Fibroblast of skin of back (primary cell): ENCODE measurements at places on chromosomes 7 and 10.

DNA sequence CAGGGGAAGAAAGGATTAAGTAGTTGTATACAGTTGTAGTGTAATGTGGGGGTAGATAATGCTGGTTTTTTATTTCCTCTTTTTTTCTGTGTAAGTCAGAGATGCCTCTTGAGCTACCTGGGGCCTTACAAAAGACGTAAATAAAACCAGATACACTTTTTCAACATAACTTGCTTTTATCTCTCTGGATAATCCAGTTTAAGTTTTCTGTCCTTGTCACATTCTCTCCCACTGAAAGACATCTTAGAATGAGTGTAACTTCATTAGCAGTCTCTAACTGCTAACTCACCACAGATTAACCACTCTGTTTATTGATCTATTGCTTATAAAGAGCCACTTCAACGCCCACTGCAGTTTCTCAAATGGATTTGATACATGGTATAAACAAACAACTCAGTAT lies 64.1 kb upstream of the LRRN3 start:
- no peak for DNase-seq

DNA sequence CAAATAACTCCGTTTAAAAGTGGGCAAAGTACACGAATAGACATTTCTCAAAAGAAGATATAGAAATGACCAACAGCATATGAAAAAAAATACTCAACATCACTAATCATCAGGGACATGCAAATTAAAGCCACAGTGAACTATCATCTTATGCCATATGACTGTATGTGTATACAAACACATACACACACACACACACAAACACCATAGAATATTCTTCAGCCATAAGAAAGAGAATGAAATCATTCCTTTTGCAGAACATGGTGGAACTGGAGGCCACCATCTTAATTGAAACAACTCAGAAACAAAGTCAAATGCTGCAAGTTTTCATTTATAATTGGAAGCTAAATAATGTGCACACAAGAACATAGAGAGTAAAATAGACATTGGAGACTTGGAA lies 1019.4 kb downstream of the KCNMA1 start:
- no peak for DNase-seq

DNA sequence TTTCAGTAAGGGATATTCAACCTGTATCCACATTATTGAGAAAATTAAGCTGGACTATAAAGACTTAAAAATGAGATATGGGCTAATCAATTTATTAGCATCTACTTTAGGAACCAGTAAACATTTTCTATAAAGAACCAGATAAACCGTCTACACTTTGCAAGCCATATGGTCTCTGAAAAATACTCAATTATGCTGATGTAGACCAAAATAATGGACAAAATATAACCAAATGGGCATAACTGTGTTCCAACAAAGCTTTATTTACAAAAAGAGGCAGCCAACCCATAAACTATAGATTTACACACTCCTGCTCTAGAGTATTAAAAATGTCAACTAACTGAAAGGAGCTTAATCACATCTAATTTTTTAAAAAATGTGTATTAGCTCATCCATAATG lies 42.3 kb downstream of the TNPO3 start:
- no peak for DNase-seq

- no peak for DNase-seq
These were observed 188.4 kb upstream of the C7orf33 start for GRCh38 chr7:148402159-148402558.

GRCh38 chr7:16951483-16952080 lies 69.8 kb upstream of the AGR3 start:
- DNase-seq = no peak

DNA sequence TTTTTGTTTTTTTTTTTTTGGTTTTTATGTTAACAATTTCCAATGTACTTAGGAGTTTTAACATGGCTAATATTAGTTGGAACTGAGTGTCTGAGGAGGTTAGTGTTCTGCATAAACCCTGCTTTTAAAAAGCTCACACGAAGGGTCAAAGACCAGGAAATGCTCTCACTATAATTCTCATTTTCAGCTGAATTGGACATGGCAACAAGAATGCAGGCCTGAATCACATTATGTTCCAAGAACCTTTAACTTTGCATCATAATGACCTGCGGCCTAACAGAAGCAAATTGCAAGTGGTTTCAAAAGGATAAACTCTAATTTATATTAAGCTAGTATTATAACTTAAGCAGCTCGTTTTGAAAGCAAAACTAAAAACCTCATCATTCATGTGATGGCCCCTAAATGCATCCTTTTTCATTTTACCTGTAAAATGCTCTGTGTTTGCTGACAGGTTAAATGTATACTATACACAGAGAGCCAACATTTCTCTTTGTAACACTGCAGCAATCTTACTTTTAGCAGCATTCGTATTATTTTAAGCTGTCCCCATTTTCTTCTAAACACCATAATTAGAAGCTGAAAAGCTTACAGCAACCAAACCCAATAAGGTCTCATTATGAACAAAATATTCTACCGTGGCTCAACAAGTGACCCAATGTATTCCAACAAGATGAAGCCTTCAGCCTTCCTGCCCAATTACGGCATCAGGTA lies 242.8 kb upstream of the SP4 start:
- no peak for DNase-seq

- DNase-seq = no peak
These were observed 37.4 kb downstream of the WIPF3 start for GRCh38 chr7:29843726-29844125.

- DNase-seq = no peak
These were observed 21.4 kb downstream of the BZW2 start for GRCh38 chr7:16667355-16667754.

DNA sequence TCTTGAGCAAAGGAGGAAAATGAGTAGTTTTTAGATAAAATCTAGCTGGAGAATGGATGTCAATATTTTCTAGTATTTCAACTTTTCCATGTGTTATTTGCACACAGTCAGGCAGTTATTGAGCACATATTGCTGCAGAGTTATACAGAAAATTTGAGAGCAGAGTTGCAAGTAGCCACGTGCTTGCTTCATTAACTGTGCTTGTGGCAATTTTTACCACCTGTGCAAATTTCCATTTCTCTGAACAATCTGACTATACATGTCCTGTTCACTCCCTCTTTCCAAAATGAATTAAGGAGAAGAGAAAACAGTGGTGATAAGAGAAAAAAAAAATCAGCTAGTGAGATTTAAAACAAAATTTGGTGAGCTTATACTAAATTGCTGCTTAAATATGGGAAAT lies 178.5 kb downstream of the TAX1BP1 start:
- DNase-seq = no peak
